ENCODE measurements at places on chromosomes 16 and 17.
A peak's percentile ranks its signal among the peaks of the same experiment; 100 is the strongest.

DNA sequence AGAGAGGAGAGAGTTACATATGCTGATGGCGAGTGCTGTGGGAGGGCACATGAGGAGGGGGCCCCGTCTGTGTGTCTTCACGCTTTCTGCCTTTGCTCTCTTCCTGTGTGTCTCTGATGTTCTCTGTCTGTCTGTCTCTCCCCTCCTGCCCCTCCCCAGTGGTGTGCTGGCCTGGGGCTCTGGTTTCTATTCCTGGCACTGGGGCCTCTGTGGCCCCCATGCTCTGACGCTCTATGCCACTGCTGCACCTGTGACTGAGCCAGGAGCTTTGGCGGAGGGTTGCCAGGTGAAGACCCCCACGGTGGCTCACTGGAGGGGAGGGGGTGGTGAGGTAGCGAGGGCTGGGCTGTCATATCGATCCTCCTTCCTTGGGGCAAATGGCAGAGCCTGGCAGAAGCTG lies 24.6 kb upstream of the BRD7 start:
- no peak for DNase-seq

- DNase-seq, result no peak
Observed at GRCh38 chr16:1907226-1907860, 10.9 kb downstream of the HS3ST6 start.

- DNase-seq, result no peak
Observed at GRCh38 chr16:58152246-58152868, 23.2 kb upstream of the CFAP20 start.

- no peak for DNase-seq
Observed at GRCh38 chr16:83045790-83046189, 419.0 kb downstream of the CDH13 start.

DNA sequence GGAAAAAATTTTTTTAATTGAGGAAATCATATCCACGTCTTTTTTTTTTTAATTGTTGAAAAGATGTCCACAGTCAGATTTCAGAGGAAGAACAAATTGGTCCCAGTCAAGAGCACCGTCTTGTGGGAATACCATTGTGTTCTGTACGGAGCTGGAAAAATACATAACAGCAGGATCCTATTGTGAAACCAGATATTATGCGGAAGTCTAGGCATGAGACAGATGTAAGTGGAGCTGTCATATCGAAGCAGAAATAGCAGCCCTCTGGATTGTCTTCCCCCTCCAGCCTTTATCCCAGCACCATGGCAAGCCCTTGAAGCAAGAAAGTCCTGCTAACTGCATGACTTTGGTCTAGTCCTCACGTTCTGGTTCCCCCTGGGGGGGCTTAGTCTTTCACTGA lies 391.6 kb upstream of the ASIC2 start:
- no peak for DNase-seq

DNA sequence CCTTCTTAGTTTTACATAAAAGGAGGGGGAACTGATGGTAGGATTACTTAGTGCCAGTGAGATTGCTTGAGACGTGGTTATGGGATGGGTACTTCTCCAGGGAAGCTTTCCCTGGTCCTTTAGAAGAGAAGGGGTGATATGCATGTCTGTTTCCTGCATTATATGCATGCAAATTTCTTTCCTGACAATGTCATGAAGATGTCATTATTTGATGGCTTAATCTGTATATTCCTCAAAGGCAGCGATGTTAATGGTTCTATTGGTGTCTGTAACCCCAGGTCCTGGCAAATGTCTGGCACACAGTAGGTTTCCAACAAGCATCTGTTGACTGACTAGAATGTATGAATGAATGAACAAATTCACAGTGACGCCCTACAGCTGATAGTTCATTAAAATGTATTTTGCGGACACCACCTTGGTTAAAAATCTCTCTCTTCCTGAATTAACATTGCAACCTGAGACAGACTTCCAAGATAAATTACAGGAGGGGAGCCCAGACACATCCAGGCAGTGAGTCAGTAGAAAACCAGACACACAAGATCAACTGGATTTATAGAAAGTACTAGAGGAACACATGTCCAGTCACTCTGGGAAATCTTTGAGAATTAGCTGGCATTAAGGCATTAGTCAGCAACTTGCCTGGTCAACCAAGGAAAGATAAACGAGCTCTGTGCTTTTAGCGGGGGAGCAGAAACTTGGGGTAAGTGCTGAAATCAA lies 293.4 kb downstream of the XYLT1 start:
- no peak for DNase-seq

DNA sequence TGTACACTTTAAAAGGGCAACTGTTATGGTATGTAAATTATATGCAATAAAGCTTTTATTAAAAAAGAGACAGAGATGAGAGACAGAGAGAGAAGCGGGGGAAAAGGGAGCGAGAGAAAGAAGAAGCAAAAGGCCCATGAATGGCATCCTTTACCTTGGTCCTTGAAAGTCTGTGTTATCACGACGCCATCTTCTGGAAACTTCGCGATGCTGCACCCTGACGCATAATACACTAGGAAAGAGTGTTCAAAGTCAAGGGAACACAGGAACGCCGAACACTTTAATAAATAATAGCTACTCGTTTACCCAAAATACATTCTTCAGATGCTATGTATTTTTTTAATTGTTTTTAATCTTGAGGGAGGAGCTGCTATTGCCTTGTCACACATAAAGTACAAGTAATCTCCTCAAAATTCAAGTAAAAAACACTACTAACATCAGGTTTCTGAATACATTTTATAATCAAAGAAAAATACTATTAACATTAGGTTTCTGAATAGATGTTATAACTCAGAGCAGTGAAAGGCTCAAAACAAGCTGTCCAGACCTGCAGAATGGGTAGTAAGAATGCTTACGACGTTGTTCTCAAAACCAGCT lies 23.0 kb upstream of the SLC38A8 start:
- DNase-seq, result peak; percentile 30

DNA sequence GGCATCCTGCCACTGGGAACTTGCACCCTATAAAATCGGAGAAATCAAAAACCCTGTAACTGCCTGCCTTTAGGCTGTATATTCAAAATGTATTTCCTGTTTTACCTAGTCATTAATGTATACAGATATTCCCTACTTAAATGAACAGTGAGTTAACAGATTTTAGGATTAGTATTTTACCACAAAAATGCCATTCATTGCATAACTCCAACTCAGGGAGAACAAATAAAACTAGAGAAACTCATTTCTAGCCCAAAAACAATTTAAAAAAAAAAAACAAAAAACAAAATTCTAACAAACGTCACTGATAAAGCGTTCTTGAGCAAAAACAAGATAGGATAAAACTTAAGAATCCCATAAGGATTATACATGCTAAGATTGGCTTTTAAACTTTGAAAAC lies 3.7 kb upstream of the DHX33 start:
- DNase-seq, result no peak

- DNase-seq, result no peak
Observed at GRCh38 chr16:81894592-81894991, 115.5 kb downstream of the PLCG2 start.

GRCh38 chr17:35727635-35728034 lies 3.8 kb upstream of the RASL10B start:
- no peak for DNase-seq

GRCh38 chr16:59170099-59170712 lies 436.1 kb upstream of the GOT2 start:
- DNase-seq, result no peak

- no peak for DNase-seq
Observed at GRCh38 chr17:37643869-37644268, 623 bp upstream of the DDX52 start.

- DNase-seq, result peak; percentile 90
Observed at GRCh38 chr16:56193951-56194726, 2.9 kb downstream of the GNAO1 start.

DNA sequence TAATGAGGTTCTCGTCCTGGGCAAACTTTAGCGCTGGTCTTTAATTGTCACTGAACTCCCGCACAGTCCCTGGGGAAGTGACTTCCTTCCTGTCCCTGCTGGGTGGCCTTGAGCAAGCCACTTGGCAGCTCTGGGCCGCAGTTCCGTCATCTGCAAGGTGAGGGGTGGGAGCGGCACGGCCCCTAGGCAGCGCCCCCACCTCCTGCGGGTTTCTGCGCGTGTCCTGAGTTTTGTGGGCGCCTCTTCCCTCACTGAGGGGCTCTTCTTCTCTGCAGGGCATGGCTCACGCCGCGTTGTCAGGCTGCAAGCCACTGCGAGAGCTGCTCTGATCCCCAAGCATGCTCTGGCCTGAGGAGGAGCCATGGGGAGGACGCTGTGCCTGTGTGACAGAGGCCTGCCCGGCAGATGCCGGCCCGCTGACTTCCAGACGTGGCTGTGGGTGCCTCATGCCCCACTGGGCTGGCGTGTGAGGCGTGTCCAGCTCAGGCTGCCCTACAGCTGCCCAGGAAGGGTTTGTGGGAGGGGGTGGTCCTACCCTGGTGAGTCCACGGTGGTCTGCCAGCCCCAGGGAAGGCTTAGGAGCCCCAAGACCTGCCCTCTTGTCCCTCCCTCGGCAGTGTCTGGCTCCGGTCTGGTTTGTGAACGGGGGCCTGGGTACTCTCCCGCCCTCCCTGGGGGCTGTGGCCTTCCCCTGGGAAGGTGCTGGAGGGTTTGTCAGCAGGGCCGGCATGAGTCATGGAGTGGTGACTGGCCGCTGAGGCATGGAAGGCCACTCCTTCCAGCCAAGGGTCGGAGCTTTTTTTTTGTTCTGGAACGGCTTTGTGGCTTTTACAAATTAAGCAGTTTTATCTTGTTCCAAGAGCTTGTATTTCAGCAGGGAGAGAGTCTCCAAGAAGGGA lies 182.0 kb downstream of the SEC14L1 start:
- no peak for DNase-seq

GRCh38 chr17:55246583-55246982 lies 18.2 kb upstream of the HLF start:
- no peak for DNase-seq

DNA sequence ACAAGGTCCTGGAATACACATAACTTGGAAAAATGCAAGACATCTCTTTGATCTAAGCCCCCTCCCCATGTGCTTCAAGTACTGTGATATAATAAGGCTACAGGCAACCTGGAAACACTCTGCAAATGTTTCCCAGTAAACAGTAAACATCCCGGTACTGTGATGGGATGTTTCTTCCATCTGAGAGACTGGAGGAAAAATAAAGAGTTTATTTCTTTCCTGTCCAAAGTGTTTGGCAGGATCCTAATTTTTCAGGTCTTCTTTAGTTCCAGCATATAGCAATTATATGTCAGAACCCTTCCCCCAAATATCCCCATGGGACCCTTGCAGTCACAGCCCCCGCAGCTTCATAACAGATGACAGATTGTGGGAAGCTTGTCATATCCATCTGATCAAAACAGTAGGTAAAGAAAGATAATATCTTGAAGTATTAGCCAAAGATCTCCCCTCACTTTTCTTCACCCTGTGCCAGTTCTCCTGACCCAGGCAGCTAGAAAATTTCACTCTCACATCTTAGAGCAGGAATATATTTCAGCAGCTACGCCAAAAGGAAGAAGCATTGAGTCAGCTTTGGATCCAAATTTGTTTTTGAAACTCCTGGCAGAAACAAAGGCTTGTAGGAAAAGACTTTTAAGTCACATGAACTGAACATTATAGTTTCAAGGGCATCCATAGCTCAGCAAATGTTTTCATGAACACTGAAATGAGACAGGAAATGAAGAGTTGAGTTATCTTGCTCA lies 141.3 kb downstream of the HS3ST3A1 start:
- DNase-seq, result no peak

DNA sequence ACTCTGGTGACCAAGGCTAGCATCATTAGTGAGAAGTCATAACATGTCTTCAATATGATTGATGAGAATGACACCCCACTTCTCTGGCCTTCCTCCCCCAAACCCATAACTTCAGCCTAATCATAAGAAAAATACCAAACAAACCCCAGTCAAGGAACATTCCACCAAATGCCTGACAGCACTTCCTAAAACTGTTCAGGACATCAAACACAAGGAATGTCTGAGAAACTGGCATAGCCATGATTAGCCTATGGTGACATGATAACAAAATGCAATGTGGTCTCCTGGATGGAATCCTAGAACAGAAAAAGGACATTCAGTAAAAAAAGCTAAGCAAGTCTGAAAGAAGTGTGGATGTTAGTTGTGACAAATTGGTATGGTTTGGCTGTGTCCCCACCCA lies 24.7 kb upstream of the TBX4 start:
- DNase-seq, result no peak

DNA sequence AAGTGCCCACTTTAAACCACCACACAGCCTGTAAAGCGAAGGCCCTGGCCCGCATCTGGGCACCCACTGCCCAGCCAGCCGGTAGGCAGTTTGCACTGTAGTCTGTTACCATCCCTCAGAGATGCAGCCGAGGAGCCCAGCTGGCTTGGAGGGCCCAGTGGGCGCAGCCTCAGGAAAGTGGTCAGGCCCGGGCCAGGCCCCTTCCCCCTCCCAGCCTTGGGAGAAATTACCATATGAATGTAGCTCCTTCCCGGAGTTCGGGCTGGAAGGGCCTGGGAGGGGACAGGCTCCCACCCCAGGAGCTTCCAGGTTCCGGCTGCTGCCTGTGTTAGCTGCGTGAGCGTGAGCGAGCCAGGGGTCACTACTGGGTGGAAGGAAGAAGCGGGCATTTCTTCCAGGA lies 325.4 kb downstream of the SEC14L1 start:
- DNase-seq, result no peak

GRCh38 chr16:78743556-78743955 lies 644.1 kb downstream of the WWOX start:
- DNase-seq, result no peak

DNA sequence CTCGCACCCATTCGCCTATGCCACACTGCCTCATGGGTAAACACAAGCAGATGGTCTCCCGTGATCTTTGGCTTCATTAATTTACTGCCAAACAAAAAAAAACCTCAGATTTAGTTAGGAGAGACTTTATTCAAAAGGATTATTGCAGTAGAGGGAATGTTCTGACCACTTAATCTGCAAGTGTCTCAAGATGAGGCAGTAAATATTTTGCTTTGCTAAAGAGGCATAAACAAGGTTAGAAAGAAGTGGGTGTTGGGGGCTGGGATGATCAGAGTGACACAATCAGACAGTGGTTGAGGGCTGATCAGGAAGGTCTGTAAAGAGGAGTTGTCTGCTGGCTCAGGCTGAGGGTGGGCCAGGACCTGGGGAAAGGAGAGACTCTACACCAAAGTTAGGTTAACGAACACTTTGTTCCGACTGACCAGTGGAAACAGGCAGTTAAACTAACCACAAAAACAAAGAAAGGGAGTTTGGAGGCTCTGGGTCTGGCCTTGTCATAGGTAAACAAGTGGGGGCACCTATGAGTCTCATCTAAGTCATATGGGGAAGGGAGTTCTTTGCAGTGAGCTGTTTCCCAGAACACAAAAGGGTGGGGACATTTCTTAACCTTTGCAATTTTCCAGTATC lies 28.5 kb downstream of the HSD17B2 start:
- no peak for DNase-seq

DNA sequence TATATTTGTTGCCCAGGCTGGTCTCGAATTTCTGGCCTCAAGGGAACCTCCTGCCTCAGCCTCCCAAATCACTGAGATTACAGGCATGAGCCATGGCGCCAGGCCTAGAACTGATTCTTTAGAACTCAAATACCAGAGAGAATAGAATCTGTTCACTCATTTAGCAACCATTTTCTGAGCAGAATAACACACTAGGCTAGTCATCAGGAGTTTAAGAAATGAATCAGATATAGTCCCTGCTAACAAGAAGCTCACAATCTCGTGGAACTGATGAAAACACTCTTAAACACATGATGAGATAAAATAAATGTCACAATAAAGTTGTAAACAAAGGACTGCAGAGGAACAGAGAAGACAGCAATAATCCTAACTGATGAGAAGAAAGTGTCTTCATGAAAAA lies 55.8 kb upstream of the ADCY9 start:
- no peak for DNase-seq

GRCh38 chr17:78988152-78988551 lies 8.4 kb upstream of the LGALS3BP start:
- DNase-seq, result no peak

GRCh38 chr17:7383742-7384488 lies 3.0 kb downstream of the TNK1 start:
- no peak for DNase-seq

GRCh38 chr16:49474741-49475140 lies 101.1 kb downstream of the C16orf78 start:
- DNase-seq, result no peak

Data from skin of body (tissue), 3 donors.